Epithelial cell of umbilical artery (primary cell): ENCODE measurements at places on chromosomes 16 and 17. TPM values are rescaled to one million over a fixed set of nuclear protein-coding genes. Genes with fewer than 3 reads are reported as not detected.

TOP2A gene
- total RNA-seq, result 77.6 and 118 TPM in 2 replicates

MT1E gene
- 14.1 and 18.5 TPM in 2 replicates for total RNA-seq

GPR139 gene
- not detected in 2 replicates for total RNA-seq

TBC1D3G gene
- not detected in 2 replicates for total RNA-seq

ITGAL gene
- not detected in 2 replicates for total RNA-seq

CFAP52 gene
- total RNA-seq, result not detected in 2 replicates

NOG gene
- total RNA-seq, result 1.4 and 1.6 TPM in 2 replicates

GRIN2A gene
- total RNA-seq, result not detected in 2 replicates

ICAM2 gene
- 743 and 963 TPM in 2 replicates for total RNA-seq

KRTAP2-2 gene
- total RNA-seq, result not detected in 2 replicates

SLFN14 gene
- not detected in 2 replicates for total RNA-seq

MMP28 gene
- 4.6 and 10.4 TPM in 2 replicates for total RNA-seq

CTF1 gene
- total RNA-seq, result under 0.01 TPM in 1 of 2 replicates, not detected in the other

SCIMP gene
- total RNA-seq, result not detected in 2 replicates

SYNGR3 gene
- total RNA-seq, result 4.3 and 4.9 TPM in 2 replicates

PTGES3L gene
- total RNA-seq, result 0.65 TPM in 1 of 2 replicates, not detected in the other

FBXW10 gene
- total RNA-seq, result not detected in 2 replicates

SLC16A3 gene
- 120 and 156 TPM in 2 replicates for total RNA-seq

TSPAN10 gene
- total RNA-seq, result 0.32 and 0.46 TPM in 2 replicates

RPGRIP1L gene
- 7.8 and 12.0 TPM in 2 replicates for total RNA-seq

MMP25 gene
- under 0.01 TPM in 1 of 2 replicates, not detected in the other for total RNA-seq
